ENCODE measurements at places on chromosomes 11 and 22. TPM values are rescaled to one million over a fixed set of nuclear protein-coding genes. Genes with fewer than 3 reads are reported as not detected.

SCGB1D2 gene
- not detected for total RNA-seq

GNG3 gene
- 20.0 TPM for total RNA-seq

LBHD1 gene
- total RNA-seq, result 3.3 TPM

RPS3 gene
- total RNA-seq, result 1,354 TPM

SNX32 gene
- total RNA-seq, result 6.1 TPM

BRSK2 gene
- total RNA-seq, result 35.9 TPM

GRAP2 gene
- total RNA-seq, result 5.3 TPM

SNX19 gene
- 40.8 TPM for total RNA-seq

SSRP1 gene
- total RNA-seq, result 53.8 TPM

OR4C16 gene
- not detected for total RNA-seq

OR8A1 gene
- total RNA-seq, result not detected

C11orf86 gene
- total RNA-seq, result not detected

MPZL2 gene
- 1.6 TPM for total RNA-seq

HTR3A gene
- total RNA-seq, result 1.2 TPM

KBTBD3 gene
- 10.6 TPM for total RNA-seq

TYMP gene
- total RNA-seq, result 1.6 TPM

MS4A7 gene
- total RNA-seq, result 1.2 TPM

ROBO4 gene
- total RNA-seq, result 1.6 TPM

POLA2 gene
- 2.9 TPM for total RNA-seq

SCUBE1 gene
- total RNA-seq, result 26.1 TPM

A4GALT gene
- total RNA-seq, result 0.41 TPM

KIF18A gene
- 4.9 TPM for total RNA-seq

CEND1 gene
- 7.3 TPM for total RNA-seq

OR10G8 gene
- not detected for total RNA-seq

MTNR1B gene
- total RNA-seq, result not detected

THOC5 gene
- 33.0 TPM for total RNA-seq
